ENCODE measurements at places on chromosomes 2 and 18. TPM values are rescaled to one million over a fixed set of nuclear protein-coding genes. Genes with fewer than 3 reads are reported as not detected.

Gene GKN2
- total RNA-seq, result not detected

Gene POTEI
- not detected for total RNA-seq

Gene RBKS
- 1.1 TPM for total RNA-seq

Gene MEP1B
- total RNA-seq, result not detected

Gene TFPI
- total RNA-seq, result 93.9 TPM

Gene OSR1
- 12.4 TPM for total RNA-seq

Gene GPR45
- total RNA-seq, result not detected

Gene ASAP2
- total RNA-seq, result 26.9 TPM

Gene SAG
- total RNA-seq, result not detected

Gene EFHD1
- total RNA-seq, result not detected

Gene FBXO36
- total RNA-seq, result 2.2 TPM

Gene VWA3B
- not detected for total RNA-seq

Gene MC2R
- not detected for total RNA-seq

Gene PTGR3
- total RNA-seq, result 16.1 TPM

Gene SESTD1
- total RNA-seq, result 11.1 TPM

Gene IL36B
- total RNA-seq, result not detected

Gene OBSL1
- 21.4 TPM for total RNA-seq

Gene CASP10
- 0.28 TPM for total RNA-seq

Gene ASXL3
- under 0.01 TPM for total RNA-seq

Gene REG1B
- not detected for total RNA-seq

Gene FBXO11
- total RNA-seq, result 27.1 TPM

Gene MTCL1
- total RNA-seq, result 38.6 TPM

Gene OR6B3
- not detected for total RNA-seq

Gene EMILIN2
- total RNA-seq, result under 0.01 TPM

Gene DNAJC5G
- not detected for total RNA-seq

Gene CDH20
- not detected for total RNA-seq

Gene CHRNG
- total RNA-seq, result not detected

Gene CGREF1
- total RNA-seq, result 0.28 TPM

Gene KCNIP3
- total RNA-seq, result 0.83 TPM

Gene GAREM1
- 2.3 TPM for total RNA-seq

Gene CXCR4
- not detected for total RNA-seq

Gene ARID5A
- 2.2 TPM for total RNA-seq

Gene PAX8
- total RNA-seq, result 0.28 TPM

Gene OR6B2
- total RNA-seq, result not detected

Gene CSRNP3
- total RNA-seq, result 0.72 TPM

Gene MLPH
- 13.9 TPM for total RNA-seq

Gene DPYSL5
- not detected for total RNA-seq

Gene VWC2L
- not detected for total RNA-seq

Gene LIMS4
- 2.5 TPM for total RNA-seq

Gene BOLL
- not detected for total RNA-seq

Gene DNAH6
- under 0.01 TPM for total RNA-seq

Gene GCC2
- 16.7 TPM for total RNA-seq

Gene KIF5C
- 0.28 TPM for total RNA-seq

Gene MAP3K19
- total RNA-seq, result not detected

Gene SERPINB4
- total RNA-seq, result not detected

Gene INHA
- total RNA-seq, result not detected

Gene CHRND
- total RNA-seq, result not detected

Gene DYNAP
- total RNA-seq, result not detected

Gene LOXL3
- 14.2 TPM for total RNA-seq

Gene TFCP2L1
- total RNA-seq, result not detected

Gene ASNSD1
- total RNA-seq, result 67.5 TPM

Gene GULP1
- 40.1 TPM for total RNA-seq

Gene NXPH2
- total RNA-seq, result not detected

Gene MRPL44
- total RNA-seq, result 20.1 TPM

Gene IL1F10
- not detected for total RNA-seq

Gene TRIM54
- total RNA-seq, result not detected

Gene BMP10
- not detected for total RNA-seq

Gene PLB1
- total RNA-seq, result 0.90 TPM

Gene TUBA3E
- not detected for total RNA-seq

Data from IMR-90 (cell line).